Activated CD8-positive, alpha-beta memory T cell treated with anti-CD3 and anti-CD28 coated beads for 24 hours (primary cell): ENCODE measurements at places on chromosomes 2 and 18.

- DNase-seq, result no peak
These were observed 925.7 kb downstream of the EPHA4 start for GRCh38 chr2:220646424-220646823.

DNA sequence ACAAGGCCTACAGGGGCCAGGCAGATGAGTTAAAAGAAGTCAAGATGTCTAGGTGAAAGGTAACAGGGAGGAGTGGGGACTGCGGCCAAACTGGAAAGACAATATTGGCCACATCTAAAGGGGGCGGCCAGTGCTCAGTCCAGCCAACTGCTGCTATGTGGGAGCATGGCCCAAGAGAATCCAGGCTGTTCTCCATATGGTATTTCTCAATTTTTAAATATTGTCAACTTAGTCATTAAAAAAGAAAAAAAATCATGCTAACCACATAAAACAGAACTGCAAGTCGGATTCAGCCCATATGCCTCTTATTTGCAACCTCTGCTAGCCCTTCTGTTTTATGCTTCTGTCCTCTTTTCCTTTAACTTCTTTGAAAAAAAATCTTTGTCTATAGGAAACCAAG lies 14.8 kb downstream of the TRABD2A start:
- DNase-seq, result no peak

- no peak for DNase-seq
These were observed 366.0 kb upstream of the SLC14A2 start for GRCh38 chr18:45249246-45249661.

- DNase-seq, result no peak
These were observed 455.4 kb upstream of the CHAC2 start for GRCh38 chr2:53312181-53312580.

DNA sequence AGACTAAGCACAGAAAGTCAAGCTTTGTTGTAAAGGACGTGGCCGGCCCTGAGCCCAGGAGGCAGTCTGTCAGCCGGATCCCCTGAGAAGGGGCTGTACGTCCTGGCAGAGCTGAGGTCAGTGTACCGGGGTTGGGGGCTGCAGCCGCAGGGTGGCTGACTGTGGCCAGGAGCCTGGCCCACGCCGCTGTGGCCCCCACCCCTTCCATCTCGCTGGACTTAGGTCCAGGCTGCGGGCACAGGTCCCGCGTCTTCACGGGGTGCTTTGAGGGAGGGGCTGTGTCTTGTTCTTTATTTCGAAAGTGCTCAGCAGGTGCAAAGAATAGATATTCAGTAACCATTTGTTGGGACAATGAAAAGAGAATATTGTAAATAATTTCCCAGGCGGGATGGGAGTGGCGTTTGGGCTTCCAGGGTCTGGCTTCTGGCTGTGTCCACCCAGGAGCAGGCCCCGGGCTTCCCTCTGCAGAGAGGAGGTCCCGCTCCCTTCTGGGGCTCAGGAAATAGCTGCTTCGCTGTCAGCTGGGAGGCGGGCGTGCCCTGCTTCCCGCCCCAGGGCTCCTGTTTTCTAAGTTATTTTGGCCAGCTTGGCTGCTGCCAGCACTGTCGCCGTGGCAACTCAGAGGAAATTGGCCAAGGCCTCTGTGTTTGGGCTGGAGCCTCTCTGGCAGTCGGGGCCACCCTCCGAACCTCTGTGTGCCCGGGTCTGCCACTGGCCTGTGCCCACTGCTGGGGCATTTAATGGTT lies 7.4 kb downstream of the NFATC1 start:
- no peak for DNase-seq

- peak; percentile 79 for DNase-seq
These were observed 584 bp downstream of the PPP4R1 start for GRCh38 chr18:9613550-9614400.

DNA sequence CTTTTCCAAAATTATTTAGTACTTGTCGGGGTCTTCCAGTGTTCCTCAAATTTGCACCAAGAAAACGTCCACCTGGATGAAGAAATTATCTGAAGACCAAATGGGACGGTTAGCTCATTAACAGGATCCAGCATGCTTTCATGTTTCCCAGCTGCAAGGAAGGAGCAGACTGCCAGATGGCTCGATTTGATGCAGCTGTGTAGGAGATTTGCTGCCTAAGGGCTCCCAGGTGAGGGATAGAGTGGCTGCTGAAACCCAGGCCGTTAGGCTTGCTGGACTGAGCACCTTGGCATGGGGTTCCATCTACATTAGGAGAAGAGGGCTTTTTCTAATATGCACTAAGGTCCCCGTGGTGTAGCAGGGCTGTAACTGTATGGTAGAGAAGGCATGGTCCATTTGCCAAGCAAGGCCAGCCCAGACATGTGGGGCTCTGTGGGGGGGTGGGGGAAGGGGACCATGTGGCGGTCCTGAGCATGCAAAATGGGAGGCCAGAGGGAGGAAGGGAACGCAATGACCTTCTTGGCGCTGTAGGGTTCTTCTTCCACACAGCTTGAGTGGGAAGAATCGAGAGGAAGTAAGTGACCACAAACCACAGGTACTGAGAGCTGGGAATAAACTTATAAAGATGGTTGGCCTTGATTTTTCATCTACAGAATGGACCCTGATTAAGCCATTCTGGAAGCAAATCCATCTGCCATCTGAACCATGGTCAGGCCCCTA lies 144.0 kb downstream of the TMEM163 start:
- DNase-seq, result no peak

DNA sequence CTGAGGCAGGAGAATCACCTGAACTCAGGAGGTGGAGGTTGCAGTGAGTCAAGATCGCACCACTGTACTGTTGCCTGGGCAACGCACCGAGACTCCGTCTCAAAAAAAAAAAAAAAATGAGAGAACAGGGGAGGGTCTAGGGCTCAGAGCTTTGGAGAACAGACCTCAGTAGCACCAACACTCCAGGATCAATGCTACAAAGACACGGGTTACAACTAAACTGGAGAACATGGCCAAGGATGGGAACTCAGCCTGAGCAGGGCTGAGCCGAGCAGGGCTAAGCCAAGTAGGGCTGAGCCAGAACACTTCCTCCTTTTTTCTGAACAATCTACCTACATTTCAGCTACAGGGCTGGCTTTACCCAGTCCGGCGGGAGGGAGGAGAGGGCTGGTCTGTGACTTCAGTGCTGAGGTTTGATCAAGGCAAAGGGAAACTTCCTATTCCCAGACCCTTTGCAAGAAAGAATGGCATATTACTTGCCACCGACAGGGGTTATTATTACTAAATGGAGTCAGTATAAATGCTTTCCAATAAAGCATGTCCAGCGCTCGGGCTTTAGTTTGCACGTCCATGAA lies 2.9 kb upstream of the CASP8 start:
- DNase-seq, result peak; percentile 70

GRCh38 chr2:109171444-109172334 lies 42.7 kb downstream of the SH3RF3 start:
- DNase-seq, result no peak

- DNase-seq, result no peak
These were observed 34.2 kb downstream of the TMEM131 start for GRCh38 chr2:97961534-97961933.

DNA sequence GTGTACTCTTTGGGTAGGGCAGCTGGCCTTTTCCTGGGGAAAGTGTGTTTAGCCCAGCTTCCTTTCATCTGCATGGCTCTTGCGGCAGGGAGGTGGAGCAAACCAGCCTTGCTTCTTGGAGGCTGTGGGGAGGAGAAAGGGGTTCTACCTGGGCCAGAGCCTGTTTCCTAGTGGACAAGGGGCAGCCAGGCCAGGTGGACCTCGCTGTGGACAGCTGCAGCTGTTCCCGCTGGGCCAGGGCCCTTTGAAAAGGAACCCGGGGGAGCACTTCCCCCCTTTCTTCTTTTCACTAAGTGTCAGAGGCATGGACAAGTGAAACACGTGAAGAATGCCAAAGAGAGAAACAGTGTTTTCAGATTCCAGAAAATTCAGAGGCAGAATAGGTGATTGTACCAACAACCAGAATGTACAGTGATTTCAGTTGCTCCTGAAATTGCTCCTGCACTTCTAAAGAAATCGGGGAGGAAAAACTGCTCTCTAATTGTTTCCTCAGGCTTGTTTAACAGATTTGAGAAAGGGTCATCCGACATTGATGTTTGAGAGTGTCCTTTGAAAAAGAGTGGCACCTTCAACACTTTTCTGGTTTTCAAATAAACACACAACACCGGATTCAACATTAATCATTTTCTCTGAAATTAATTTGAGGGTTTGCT lies 3.9 kb downstream of the GLI2 start:
- no peak for DNase-seq

DNA sequence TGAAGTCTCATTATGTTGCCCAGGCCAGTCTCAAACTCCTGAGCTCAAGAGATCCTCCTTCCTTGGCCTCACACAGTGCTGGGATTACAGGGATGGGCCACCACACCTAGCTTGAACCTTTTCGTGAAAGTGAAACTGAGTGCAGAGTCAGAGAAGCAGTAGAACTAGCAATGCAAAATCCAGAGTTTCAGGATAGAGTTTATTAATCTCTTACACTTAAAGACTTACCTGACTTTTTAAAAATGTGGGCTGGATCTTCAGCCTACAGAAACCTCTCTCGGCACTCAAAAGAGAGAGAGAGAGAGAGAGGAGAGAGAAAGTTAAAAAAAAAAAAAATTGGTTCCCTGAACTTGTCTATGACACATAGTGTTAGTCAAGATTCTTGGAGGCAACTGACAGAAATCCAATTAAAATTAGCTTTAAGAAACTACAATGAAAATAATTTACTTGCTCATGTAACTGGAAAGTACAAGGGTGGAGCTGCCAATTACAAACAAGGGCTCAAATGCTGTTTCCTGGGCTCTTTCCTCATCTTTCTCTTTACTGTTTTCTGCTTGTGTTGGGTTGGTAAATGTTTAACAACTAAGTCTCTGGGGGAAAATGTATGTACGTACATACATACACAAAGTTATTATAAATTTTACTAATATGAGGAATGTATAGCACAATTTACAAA lies 98.1 kb upstream of the CERS6 start:
- DNase-seq, result no peak

DNA sequence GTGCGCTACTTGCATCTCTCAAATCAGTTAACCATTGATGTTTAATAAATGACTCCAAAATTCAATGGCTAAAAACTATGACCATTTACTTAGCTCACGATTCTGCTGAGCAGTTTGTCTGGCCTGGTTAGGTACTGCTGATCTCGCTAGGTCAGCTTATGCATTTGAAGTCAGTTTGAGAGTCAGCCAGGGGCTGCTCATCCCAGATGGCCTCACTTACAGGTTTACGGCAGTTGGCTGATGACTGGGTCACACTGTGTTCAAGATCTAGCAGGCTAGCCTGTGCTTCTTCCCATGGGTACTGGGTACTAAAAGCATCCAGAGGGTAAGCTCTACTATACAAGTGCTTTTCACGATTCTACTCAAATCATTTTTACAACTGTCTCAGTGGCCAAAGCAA lies 122.1 kb downstream of the DLGAP1 start:
- DNase-seq, result no peak

DNA sequence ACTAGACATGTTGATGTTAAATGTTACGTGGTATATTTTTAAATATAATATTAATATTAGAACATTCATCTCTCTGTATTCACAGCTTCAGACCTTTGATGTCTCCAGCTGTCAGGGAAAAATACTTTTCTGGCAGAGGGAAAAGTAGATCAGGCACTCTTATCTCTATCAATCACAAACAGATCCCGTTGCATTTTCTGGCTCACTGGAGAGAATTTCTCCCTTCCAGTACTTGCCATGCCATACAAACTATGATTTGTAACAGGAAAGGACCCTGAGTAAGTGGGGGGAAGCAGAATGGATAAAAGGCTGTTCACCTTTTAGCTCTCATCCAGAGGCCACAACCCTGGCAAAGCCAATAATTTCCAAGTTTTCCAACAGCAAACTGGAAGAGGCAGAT lies 158.0 kb downstream of the TCF4 start:
- no peak for DNase-seq

DNA sequence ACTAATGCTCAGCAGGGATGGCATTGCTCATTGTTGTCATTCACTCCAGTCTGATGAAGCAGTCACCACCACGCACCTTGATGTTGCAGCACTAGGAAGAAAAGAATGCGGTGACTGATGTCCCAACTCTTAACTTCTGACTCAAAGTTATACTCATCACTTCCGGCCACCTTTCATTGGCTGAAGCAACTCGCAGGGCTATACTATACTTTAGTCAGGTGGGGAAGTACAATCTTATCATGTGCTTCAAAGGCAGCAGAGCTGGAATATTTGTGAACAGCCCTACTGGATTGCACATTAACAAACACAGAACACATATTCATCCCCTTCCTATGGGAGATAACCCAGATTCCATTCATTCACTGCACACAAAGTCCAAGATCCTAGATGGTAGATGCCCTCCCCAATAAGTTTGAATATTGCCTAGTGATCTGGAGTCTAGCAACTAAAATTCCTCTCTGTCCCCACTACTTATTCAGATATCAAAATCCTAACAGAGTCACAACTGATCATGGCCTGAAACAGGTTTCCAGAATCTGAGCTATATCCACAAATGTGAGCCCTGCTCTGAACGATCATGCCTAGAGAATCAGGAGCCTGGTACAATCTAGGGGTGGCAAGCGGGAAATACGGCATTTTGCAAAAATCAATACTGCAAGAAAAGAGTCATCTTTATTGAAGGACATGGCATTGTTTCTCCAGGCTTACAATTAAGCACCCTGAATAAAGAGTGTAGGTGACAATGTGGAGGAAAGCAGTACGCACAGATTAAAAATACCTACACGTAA lies 3.4 kb upstream of the SPATS2L start:
- no peak for DNase-seq

DNA sequence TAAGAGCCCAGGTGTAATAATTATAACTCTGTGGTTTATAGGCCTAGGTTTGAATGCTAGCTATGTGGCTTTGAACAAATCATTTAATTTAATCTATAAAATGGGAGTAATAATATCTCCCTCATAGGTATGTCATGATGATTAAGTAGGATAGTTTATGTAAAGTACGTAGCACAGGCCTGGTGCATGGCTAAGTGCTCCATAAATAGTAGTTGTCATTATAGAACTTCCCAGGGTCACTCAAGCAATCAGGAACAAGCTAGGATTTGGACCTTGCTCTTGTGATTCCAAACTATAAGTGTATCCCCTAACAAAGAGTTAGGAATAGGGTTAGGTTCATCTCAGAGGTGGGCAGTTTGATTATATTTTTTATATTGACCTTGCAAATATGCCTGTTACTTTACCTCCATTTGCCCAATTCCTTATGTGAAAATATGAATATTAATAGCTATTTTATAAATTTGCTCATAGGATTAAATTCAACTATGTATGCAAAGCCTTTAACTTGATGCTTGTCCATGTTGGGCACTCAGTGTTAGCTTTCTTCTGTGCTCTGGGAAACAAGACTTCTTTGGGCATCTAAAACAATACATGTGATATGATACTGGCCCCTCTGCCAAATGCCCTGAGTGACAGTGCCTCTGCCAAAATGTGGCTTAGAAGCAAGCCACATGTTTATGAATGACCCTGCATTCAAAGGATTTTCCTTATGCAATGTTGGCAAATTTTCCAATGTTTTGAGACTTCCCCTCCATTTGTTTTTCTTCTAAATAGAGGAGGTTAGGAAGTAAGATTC lies 353.6 kb downstream of the KIAA1328 start:
- no peak for DNase-seq

- DNase-seq, result no peak
These were observed 24.1 kb upstream of the SP3 start for GRCh38 chr2:173989160-173989883.

DNA sequence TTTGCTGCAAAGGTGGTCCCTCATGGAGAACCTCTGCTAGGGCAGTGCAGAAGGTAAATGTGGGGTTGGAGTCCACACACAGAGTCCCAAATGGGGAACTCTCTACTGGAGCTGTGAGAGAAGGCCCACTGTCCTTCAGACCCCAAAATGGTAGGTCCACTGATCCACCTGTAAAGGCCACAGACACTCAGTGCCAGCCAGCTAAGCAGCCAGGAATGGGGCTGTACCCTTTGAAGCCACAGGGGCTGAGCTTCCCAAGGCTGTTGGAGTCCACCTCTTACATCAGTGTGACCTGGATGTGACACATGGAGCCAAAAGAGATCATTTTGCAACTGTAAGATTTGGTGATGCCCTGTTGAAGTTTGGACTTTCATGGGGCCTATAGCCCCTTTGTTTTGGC lies 252.4 kb upstream of the GULP1 start:
- no peak for DNase-seq
